Nephron progenitor cell (in vitro differentiated cells): ENCODE measurements at places on chromosomes 12 and 14.
A peak's percentile ranks its signal among the peaks of the same experiment; 100 is the strongest.

GRCh38 chr12:45234139-45234865 lies 18.4 kb downstream of the ANO6 start:
- DNase-seq: no peak

DNA sequence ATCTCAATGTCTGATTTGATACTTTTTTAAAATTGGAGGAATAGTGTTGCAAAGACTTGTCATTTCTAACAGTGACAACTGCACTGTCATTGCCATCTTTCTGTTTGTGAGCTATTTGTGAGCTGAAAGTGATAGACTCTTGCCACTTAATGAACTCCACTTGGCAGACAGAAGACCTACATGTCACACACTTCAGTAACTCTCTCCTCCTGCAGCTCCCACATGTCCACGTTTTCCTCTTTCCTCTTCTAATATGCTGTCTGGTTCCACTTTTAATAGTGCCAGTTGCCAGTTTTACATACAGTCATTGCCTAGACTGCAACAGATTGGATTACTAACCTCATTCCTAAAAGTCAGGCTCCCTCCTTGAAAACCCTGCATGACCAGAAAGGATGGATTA lies 121.5 kb downstream of the CAPZA3 start:
- DNase-seq: no peak

DNA sequence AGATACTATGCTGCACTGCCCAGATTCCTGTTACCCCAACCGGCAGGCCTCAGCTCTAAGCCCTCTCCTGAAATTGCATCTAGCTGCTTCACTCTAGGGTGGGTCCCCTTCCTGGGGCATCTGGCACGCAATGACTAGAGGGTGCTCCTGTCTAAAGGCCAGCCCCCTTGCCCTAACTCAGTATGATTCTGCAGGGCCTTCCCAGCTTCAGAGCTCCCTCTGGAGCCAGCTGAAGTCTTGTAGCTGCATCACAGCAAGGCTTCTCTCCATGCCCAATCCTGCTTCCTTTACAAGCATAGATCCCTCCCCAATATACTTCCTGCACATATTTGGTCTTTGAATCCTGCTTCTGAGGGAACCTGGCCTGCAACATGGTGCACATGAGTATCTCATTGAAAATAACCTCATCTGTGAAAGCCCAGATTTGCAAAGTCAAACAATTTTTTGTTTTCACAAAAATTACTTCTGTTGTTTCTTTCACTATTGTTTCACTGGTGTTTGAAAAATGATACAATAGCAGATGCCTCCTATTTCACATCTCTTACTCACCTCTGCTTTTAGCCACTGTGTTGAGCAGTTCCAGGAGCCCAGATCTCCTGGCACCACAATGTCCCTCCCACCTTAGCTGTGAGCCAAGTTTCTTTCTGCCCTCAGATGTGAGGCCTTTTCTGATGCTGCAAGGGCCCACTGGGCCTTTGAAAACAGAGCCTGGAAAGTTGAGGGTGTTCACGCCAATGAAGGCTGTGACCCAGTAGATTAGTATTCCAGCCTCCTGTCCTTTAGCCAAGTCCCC lies 169.5 kb upstream of the EGLN3 start:
- no peak for DNase-seq

- no peak for DNase-seq
These were observed 4.5 kb downstream of the HCAR1 start for GRCh38 chr12:122726080-122726558.

- no peak for DNase-seq
These were observed 106.1 kb downstream of the DAD1 start for GRCh38 chr14:22482782-22483553.

DNA sequence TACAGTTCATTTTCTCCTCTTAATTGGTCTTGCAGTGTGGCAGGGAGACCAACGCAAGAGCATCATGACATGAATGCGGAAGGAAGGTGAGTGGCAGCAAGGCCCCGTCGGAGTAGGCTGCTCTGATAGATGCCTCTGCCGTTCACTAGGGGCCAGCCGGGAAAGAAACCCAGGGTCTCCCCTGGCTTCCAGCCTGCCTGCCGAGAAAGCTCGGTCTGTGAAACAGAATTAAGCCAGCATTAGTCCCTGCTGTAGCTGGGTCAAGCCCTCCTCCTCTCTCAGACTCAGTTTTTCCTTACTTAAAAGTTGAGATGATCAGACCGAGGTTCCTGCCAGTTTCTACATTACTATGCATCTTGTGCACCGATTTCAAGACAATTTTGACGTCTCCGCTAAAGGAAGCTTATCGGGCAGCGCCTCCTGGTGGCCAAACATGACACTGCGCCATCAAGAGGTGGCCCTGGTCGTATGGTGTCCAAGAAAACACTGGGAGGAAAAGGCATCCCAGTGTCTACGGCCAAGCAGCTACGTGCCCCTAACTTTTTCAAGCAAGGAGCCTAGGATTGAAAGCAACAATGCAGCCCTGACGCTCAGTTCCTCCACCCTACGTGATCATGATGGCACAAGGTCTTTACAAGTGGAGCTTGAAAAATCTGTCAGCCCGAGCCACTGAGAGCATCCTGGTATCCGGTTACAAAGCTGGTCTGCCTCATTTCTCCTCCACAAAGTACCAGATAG lies 131.6 kb downstream of the KSR2 start:
- peak; percentile 92 for DNase-seq

- no peak for DNase-seq
These were observed 164.2 kb downstream of the CHST11 start for GRCh38 chr12:104620837-104621531.

DNA sequence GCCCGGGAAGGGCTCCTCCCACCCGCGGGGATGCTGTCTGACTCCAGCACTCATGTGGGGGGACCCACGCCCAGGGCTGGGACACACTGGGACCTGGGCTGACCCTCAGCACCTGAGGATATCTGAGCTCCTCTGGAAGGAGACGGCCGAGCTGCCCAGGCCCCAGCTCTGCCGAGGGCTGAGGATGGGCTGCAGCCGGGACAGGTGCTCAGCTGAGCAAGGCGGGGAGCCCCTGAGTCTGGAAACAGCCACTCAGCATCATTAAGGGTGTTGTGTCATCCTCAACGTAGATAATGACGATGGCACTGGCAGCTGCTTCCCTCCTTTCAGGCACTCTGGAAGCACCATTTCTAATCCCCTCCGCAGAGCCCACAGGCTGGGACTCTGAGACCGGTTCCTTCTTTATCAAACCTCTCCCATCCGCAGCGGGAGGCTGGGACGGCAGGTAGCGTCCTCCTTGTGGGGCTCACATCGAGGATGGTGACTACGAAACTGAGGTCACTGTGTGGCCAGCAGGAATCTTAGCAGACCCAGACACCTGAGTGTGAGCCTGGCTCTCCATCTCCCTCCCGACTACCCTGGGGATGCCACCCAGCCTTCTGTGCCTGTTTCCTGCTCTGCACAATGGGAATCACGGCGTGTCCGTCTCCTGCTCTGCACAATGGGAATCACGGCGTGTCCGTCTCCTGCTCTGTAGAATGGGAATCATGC lies 26.7 kb upstream of the SFSWAP start:
- DNase-seq: no peak

- no peak for DNase-seq
These were observed 90.2 kb upstream of the TMTC2 start for GRCh38 chr12:82596483-82596882.

GRCh38 chr14:78863143-78863542 lies 693.0 kb downstream of the NRXN3 start:
- DNase-seq: peak; percentile 83
